ENCODE measurements at places on chromosomes 6 and 20.
A peak's percentile ranks its signal among the peaks of the same experiment; 100 is the strongest.

DNA sequence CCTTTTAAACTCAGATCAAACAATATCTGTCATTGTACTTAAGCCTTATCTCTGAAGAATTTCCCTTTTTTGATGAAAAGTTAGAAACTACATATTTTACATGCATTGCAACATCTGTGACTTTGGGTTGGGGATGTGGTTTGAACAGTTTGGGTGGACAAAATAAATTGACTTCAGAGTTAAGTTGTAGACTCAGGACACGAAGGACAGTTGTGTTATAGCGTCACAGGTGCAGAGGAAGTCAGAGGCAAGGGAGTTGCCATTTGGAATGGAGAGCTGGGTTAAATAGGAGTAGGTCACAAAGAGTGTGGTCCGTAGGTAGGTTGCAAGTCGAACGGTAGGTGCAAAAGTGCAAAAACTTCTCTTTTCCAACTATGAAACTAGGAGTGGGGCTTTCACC lies 46.0 kb downstream of the ZFAND3 start:
- H3K4me3 ChIP-seq: no peak overlapping the region
- no peaks in the 10 kb centered on the region for H3K36me3 ChIP-seq
- H3K27me3 ChIP-seq: no peaks in the 10 kb centered on the region
- no peak overlapping the region for H3K27ac ChIP-seq

GRCh38 chr6:3876866-3877265 lies 27.7 kb downstream of the FAM50B start:
- H3K27ac ChIP-seq: no peak overlapping the region
- H3K36me3 ChIP-seq: no peaks in the 10 kb centered on the region
- H3K4me3 ChIP-seq: no peak overlapping the region
- H3K27me3 ChIP-seq: no peaks in the 10 kb centered on the region
- no peak for DNase-seq
- H3K4me1 ChIP-seq: no peaks in the 10 kb centered on the region

DNA sequence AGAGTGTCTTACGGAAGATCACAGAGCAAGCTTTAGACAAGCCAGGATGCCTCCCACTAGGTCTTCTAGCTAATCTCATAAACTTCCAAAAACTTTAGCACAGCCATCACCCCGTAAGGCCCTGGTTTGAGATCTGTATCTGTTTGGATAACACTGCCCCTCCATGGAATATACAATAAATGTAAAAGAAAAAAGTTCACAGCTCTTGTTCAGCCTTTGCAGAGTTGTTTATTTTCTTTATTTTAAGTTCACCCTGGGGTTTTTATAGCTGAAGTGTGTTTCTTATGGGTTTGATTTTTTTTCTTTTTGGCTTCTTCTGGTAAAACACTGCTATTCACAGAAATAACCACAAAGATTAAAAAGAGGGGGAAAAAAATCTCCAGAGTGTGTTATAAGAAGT lies 125.6 kb downstream of the EYA2 start:
- no peaks in the 10 kb centered on the region for H3K27me3 ChIP-seq
- no peak for DNase-seq
- H3K4me1 ChIP-seq: no peaks in the 10 kb centered on the region
- H3K4me3 ChIP-seq: no peak overlapping the region
- H3K36me3 ChIP-seq: no peaks in the 10 kb centered on the region

- no peak overlapping the region for H3K4me3 ChIP-seq
- peaks cover 2% of the 10 kb centered on the region for H3K4me1 ChIP-seq
- H3K27me3 ChIP-seq: no peaks in the 10 kb centered on the region
Observed at GRCh38 chr6:148750838-148751792, 4.3 kb downstream of the UST start.

DNA sequence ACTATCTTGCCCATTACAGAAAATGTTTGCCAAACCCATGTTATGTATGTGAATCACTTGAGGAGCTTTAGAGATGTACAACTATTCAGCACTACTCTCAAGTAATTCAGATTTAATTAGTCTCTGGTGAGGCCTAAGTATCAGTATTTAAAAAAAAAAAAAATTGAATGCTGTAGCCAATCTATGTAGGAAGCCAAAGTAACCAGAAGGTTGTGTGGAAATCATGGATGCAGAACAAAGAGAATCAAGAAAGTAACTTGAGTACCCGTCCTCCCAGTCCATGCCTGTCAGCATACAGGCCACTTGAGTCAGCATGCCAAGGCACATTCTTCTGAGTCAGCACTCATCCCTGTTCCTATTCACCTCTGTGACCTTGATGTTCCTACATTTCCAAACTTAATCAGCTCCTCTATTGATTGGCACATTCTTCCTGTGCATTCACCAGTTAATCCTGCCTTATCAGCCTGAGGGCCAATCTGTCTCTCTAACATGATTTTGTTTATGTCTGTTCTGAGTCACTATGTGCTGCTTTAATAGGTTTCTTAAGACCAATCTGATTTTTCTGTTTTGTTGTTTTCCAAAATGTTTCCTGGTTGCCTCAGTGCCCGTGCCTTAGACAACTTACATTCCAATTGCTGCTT lies 165.6 kb downstream of the KCNQ5 start:
- H3K4me1 ChIP-seq: no peaks in the 10 kb centered on the region
- no peaks in the 10 kb centered on the region for H3K36me3 ChIP-seq
- no peaks in the 10 kb centered on the region for H3K27me3 ChIP-seq
- DNase-seq: peak; percentile 84
- H3K27ac ChIP-seq: no peak overlapping the region

DNA sequence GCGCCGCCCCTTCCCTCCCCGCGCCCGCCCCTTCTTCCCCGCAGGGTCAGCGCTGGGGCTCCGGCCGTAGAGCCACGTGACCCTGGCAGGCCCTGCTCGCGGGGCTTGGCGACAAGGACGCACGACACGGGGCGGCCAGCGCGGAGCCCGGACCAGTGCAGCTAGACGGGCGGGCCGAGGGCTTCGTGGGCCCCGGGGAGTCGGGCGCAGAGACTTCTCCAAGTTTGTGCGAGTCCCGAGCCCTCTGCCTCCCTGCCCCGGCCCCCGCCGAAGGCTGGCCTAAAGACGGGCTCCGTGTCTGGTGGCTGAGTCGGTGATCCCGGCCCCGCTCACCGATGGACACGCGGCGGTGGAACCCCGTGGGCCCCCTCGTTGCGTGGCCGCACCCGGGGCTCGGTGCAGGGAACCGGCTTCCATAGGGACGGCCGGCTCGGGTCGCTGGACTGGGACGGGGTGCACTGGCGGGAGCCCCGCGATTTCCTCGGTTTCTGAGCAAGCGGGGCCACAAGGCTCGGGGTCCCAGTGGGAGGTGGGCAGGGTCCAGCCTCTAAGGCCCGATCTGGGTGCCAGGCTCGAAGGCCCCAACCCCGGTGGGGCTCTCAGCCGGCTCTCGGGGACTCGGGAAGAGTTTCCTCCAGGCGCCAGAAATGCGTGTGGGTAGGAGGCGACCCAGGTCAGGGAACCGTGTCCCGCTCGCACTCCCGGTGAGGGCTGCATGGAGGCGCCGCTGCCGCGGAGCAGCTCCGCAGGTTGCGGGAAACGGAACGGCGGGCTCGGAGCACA lies 452 bp upstream of the GATA5 start:
- no peak overlapping the region for H3K4me3 ChIP-seq
- H3K27me3 ChIP-seq: peaks cover 32% of the 10 kb centered on the region
- H3K4me1 ChIP-seq: no peaks in the 10 kb centered on the region
- H3K27ac ChIP-seq: no peak overlapping the region
- no peaks in the 10 kb centered on the region for H3K36me3 ChIP-seq

- H3K4me1 ChIP-seq: peaks cover 4% of the 10 kb centered on the region
- no peak for DNase-seq
- H3K4me3 ChIP-seq: peak overlapping the region; percentile 64
Observed at GRCh38 chr20:62860924-62861691, 514 bp downstream of the TCFL5 start.

Data from mesendoderm (in vitro differentiated cells).